ENCODE measurements at places on chromosomes 11 and 22.

DNA sequence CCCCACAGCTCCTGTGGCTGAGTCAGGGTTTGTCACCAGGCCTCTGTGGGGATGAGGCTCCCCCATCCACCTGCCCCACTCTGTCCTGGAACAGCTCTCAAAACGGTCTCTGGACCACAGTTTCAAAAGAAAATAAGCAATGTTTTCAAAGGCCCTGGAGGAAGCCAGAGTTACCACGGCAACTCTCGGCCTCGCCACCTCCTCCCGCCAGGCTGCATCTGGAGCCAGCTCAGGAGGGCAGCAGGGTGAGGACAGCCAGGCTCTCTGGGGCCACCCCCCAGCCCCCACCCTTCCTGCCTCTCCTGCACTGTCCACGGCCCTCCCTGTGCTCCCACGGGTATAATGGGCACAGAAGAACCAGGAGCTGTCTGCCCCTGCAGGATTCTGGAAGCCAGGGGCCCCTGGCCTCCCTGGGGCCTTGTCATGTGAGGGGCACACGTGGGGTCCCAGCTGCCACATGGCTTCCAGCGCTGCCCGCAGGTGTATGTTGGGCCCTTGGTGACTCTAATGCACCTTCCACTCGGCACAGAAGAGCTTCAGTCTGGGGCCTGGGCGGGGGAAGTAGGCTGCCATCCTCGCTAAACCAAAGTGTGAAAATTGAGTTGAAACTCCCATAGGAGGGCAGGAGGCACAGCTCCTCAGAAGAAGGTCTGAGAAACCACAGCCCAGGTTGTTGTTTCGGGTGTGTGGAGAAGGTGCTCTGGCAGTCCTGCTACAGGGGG is 10.3 kb downstream of the CD81 start:
- no peak for DNase-seq

DNA sequence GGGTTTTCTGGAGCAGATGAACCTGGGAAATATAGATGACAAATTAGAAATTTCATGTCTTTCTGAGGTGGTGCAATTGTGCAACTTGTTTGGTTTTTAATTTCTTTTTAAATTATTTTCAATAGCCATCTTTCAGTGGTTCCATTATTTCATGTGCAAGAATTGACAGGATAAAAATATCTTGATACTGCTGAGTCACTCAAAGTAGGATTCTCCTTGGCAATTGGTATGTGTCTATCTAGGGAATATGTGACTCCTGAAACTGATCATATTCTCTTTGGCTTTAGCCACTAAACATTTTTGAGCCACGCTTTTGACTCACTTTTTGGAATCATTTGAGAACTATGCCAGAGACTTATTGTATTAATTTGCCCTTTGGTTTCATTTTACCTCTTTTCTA is 331.5 kb downstream of the KCNA4 start:
- no peak for DNase-seq

GRCh38 chr11:116874251-116874650 is 36.8 kb upstream of the APOA1 start:
- DNase-seq, result no peak

DNA sequence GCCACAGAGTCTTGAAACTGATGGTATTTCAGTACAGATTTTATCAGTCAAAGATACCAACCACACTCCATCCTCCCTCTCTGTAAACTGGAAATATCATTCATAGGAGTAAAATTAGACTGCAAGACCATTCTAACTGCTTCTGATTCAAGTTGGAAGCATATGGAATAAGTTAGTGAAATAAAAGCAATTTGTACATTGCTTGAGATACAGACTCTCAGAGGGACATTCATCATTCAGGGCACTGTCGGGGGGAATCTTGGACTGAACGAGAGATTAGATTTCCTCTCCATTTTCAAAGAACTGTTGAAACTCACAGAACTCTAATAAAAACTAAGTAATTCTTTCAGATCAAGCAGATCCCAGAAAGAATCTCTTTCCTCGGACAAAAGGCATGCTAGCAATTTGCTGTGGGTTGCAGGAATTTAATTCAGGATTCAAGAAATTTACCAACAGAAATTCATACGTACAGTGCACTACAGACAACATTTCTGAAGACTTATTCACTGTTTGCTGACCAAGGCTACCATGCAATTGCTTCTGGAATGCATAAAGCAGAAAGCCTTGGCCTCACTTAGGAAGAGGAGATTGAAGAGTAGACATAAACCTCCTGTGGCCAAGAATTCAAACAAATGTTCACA is 34.1 kb downstream of the PAMR1 start:
- no peak for DNase-seq

DNA sequence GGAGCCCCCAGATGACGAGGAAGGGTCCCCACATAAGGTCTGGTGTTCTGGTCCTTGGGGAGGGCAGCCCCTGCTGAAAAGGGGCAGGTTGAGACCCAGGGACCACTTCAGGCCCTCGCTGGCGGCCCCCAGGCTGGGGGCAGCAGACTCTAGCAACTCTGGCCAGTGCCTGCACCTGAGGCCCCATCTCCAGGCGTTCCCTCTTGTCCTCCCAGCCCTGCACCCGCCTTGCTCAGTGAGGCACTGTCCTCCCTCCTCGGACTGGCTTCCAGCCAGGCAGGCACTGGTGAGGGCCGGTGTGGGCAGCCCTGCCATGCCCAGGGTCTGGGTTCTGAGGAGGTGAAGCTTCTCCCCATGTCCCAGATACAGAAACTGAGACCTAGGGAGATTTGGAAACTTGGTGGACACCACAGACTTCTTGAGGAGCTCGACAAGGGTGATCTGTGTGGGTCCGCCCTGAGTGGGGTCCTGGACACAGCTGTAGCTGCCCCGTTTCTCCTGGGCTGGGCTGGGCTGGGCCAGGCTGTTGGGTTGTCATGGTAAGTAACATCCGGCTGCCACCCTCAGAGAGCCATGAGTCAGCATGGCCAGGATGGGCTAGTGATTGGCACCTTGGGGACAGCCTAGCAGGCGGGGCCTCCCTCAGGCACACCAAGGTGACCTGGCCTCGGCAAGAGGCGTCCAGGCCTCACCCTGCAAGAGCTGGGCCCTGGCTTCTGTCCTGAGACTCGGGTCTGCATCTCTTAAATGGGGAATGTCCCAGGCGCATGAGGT is 11.1 kb upstream of the PHLDA2 start:
- DNase-seq, result peak; percentile 51

- no peak for DNase-seq
Observed at GRCh38 chr11:115607621-115608221, 103.5 kb upstream of the CADM1 start.

DNA sequence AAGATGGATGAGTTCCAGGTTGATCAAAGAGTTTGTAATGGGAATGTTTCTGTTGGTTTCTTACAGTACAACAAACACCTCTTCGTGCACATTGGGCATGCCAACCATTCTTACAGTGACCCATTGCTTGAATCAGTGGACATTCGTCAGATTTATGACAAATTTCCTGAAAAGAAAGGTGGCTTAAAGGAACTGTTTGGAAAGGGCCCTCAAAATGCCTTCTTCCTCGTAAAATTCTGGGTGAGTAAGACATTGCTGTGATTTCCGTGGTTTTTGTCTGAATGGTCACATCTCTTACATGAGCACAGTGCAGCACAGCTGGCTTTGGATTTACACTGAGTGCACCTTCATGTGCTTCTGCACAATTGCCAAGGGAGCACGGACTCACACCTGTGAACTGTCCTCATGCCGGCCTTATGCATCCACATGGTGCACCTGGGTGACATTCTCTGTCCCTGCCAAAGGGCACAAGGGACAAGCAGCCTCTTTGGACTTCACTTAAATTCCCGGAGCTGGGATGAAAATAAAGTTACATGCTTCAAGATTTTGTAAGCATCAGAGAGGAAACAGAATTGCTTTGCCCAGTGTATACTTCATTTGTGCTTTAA is 107.1 kb upstream of the RASSF10 start:
- DNase-seq, result no peak

- DNase-seq, result no peak
Observed at GRCh38 chr11:87281496-87281895, 243.8 kb downstream of the TMEM135 start.

DNA sequence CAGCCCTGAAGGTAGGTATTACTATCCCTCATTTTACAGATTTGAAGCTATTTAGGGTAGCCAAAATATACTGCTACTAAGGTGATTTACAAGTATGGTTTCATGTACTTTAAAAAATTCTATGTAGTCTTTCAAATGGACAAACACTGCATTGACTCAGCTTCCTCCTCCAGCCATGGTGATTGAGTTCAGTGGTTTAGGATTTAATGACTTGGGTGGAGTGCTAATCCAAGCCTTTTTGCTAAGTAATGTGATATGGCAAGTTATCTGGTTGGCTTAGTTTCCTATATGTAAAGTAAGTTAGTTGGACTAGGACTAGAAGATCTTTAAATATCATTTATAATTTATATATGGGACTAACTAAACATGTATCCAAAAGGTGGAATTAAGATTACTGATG is 77.9 kb downstream of the ARHGAP20 start:
- DNase-seq, result no peak

- DNase-seq, result no peak
Observed at GRCh38 chr11:84501750-84502149, 1125.4 kb downstream of the DLG2 start.

DNA sequence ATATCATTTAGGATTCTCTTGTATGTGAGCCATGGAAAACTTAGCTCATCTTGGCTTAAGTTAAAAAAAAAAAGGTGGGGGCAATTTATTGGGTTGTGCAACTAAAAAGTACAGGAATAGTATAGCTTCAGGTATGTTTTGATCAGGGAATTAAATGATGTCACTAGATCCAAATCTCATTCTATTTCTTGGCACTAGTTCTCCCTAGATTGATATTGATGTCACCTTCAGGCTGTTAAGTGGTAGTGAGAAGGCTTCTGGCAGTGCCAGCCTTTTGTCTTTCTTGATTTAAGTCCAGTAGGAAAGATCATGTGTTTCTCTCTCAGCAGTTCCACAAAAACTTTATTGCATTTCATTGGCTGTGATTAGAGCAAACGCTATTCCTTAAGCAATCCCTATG is 65.0 kb upstream of the ZBED5 start:
- DNase-seq, result no peak

DNA sequence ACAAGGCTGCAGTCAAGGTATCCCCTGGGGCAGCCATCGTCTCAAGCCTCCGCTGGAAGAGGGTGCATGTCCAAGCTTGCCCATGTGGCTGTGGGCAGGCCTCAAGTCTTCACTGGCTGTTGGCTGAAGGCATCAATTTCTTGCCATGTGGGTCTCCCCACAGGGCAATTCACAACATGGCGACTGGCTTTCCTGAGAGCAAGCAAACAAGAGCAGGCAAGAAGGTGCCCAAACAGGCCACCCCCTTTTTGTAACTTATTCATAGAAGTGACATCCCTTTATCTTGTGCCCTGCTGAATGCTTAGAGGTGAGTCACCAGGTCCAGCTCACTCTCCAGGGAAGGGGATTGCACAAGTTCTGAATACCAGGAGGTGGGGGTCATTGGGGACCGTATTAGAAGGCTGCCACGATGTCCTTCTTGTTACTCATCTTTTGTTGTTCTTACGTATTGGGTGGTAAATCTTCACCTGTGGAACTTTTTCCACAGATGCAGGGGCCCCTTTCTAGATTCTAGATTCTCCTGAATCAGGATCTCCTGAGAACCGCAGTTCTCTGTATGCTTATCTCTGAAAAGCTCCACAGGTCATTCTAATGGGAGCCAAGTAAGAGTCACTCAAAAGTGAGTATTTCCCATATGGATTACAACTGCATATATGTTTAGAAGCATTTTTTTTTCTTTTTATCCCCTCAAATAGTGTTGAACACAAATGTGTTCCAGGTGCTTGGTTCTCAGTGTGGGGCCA is 44.2 kb upstream of the MICAL2 start:
- no peak for DNase-seq

DNA sequence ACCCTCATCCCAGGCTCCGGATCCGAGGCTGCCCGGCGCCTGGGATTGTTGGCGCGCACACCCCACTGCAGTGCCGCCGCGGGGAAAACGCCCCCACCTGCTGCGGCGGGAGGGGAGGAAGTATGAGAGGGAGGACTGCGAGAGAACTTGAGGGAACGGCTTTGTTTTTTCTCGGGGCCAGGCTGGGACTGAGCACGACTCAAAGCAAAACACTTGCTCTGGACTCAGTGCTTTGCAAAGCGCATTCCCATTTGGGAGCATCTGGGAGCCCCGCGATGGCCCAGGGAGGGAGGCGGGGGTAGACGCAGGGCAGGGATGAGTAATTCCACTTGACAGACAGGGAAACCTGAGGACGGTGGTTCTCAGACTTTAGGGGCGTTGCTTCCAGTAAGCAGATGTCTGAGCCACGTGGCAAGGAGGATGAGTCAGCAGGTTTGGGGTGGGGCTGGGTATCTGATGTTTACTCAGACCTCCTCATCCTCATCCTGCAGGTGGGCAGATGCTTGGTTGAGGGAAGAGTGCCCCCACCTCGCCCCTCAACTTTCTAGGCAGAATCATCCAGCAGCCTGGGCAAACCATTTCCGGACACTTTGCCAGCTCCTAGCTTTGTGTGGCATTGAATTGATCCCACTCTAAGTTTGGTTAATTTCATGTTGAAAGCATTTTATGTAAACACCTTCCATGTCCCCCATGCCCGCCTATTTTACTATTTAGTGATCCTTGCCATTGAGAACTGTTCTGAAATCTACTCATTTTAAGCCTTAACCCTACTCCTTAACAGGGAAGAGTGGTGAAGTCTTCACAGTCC is 1.5 kb downstream of the MIAT start:
- peak; percentile 84 for DNase-seq

GRCh38 chr11:36600180-36600579 is 2.1 kb upstream of the RAG2 start:
- no peak for DNase-seq

DNA sequence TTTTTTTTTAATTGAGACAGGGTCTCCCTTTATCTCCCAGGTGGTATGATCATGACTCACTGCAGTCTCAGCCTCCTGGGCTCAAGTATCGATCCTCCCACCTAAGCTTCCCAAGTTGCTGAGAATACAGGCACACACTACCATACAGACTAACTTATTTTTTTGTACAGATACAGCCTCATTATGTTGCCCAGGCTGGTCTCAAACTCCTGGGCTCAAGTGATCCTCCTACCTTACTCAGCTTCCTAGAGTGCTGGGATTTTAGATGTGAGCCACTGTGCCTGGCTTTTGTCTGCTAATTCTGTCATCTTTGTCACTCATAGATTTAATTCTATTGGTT is 43.5 kb downstream of the CBL start:
- DNase-seq, result no peak

DNA sequence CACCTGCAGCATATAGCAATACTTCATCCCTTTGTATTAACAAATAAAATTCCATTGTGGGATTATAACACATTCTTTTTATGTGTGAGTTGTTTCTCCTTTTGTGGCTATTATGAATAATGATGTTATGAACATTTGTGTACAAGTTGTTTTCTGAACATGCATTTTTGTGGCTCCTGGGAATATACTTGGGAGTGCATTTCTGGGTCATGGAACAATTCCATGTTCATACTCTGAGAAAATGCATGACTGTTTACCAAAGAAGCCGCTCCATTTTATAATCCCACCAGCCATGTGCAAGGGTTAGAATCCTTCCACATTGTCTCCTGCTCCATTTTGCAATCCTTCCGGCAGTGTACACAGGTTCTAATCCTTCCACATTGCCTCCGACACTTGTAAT is 713.8 kb downstream of the TBC1D22A start:
- DNase-seq, result no peak

- peak; percentile 70 for DNase-seq
Observed at GRCh38 chr11:121466063-121466794, 13.5 kb upstream of the SORL1-AS1 start.

GRCh38 chr11:86119077-86119476 is 50.2 kb upstream of the PICALM start:
- no peak for DNase-seq

Data from stimulated activated naive CD8-positive, alpha-beta T cell treated with anti-CD3 and anti-CD28 coated beads, Interleukin-15, Interleukin-2, amounts not matched to agents 100 U/mL and 50 U/mL, for 24 hours (primary cell).